ENCODE measurements at places on chromosomes 3 and 15. TPM values are rescaled to one million over a fixed set of nuclear protein-coding genes. Genes with fewer than 3 reads are reported as not detected.

The CASR gene
- total RNA-seq: 0.05 TPM

The NR2E3 gene
- total RNA-seq: 0.17 TPM

The CPN2 gene
- 87.9 TPM for total RNA-seq

GRCh38 chr3:54374214-54374852 is 252.0 kb downstream of the CACNA2D3 start:
- H3K4me3 ChIP-seq: no peak overlapping the region
- no peak overlapping the region for H3K27ac ChIP-seq
- DNase-seq: no peak
- H3K36me3 ChIP-seq: no peaks in the 10 kb centered on the region

DNA sequence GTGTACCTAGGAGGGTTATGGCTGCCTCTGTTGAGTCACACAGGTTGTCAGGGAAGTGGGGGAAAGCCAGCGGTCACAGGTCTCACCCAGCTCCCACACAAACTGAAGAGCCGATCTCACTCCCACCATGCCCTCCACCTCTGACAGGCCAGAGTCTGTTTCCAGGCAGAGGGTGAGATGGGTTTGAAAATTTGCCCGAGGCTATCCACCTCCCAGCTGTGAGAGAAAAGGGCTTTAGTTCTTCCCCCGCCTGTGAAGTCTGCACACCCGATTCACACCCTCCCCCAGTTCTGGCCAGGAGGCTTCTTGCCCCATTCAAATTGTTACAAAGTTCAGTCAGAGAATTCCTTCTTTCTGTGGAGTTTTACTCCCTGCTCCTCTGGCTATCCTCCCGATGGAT is 446.9 kb downstream of the EDEM1 start:
- H3K4me1 ChIP-seq: no peaks in the 10 kb centered on the region
- H3K27me3 ChIP-seq: no peaks in the 10 kb centered on the region
- H3K27ac ChIP-seq: no peak overlapping the region
- no peaks in the 10 kb centered on the region for H3K36me3 ChIP-seq
- DNase-seq: no peak

GRCh38 chr3:45677841-45678240 is 11.4 kb upstream of the SACM1L start:
- H3K36me3 ChIP-seq: peaks cover 2% of the 10 kb centered on the region
- no peak for DNase-seq
- no peaks in the 10 kb centered on the region for H3K27me3 ChIP-seq
- H3K4me3 ChIP-seq: no peak overlapping the region
- no peak overlapping the region for H3K27ac ChIP-seq

GRCh38 chr3:49519296-49519695 is 35.0 kb upstream of the BSN start:
- H3K4me1 ChIP-seq: peaks cover 17% of the 10 kb centered on the region
- H3K27ac ChIP-seq: peak overlapping the region; percentile 50
- H3K36me3 ChIP-seq: no peaks in the 10 kb centered on the region
- H3K27me3 ChIP-seq: no peaks in the 10 kb centered on the region
- no peak overlapping the region for H3K4me3 ChIP-seq

GRCh38 chr3:112302881-112303763 is 9.1 kb upstream of the SLC9C1 start:
- H3K27me3 ChIP-seq: no peaks in the 10 kb centered on the region
- no peaks in the 10 kb centered on the region for H3K4me1 ChIP-seq
- H3K36me3 ChIP-seq: no peaks in the 10 kb centered on the region
- H3K4me3 ChIP-seq: no peak overlapping the region

GRCh38 chr3:127264794-127265514 is 22.9 kb downstream of the PRR20G start:
- no peaks in the 10 kb centered on the region for H3K36me3 ChIP-seq

- no peak overlapping the region for H3K27ac ChIP-seq
- no peaks in the 10 kb centered on the region for H3K27me3 ChIP-seq
- H3K4me3 ChIP-seq: no peak overlapping the region
Measured at GRCh38 chr3:159624616-159625015, 364.0 kb upstream of the IL12A start.

- DNase-seq: no peak
- no peaks in the 10 kb centered on the region for H3K4me1 ChIP-seq
- H3K36me3 ChIP-seq: no peaks in the 10 kb centered on the region
- no peaks in the 10 kb centered on the region for H3K27me3 ChIP-seq
Measured at GRCh38 chr15:39034816-39035215, 470.2 kb upstream of the RASGRP1 start.

GRCh38 chr3:38811822-38812221 is 4.2 kb downstream of the SCN10A start:
- no peaks in the 10 kb centered on the region for H3K27me3 ChIP-seq
- no peak for DNase-seq
- H3K36me3 ChIP-seq: no peaks in the 10 kb centered on the region
- H3K4me1 ChIP-seq: no peaks in the 10 kb centered on the region
- no peak overlapping the region for H3K4me3 ChIP-seq
- H3K27ac ChIP-seq: no peak overlapping the region

DNA sequence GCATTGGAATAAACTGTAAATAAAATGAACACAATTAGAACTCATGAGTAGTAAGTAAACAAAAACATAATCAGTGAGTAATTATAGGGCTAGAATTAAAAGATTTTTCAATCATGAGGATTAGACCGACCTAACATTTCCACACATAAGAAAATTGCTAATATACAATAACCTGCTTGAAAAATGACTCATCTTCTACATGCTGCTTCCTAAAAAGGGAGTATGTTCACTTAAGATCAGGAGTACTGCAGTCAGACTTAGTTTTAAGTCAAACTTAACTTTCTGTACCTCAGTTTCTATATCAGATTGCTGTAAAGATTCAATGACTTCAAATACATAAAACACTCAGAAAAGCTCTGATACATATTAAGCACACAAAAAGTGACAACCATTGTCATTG is 22.6 kb upstream of the NEK10 start:
- no peak overlapping the region for H3K4me3 ChIP-seq
- H3K4me1 ChIP-seq: no peaks in the 10 kb centered on the region
- DNase-seq: no peak

Measured in liver (tissue), 10 donors.